RPMI7951 (cell line): ENCODE measurements at places on chromosomes 1 and 21.

DNA sequence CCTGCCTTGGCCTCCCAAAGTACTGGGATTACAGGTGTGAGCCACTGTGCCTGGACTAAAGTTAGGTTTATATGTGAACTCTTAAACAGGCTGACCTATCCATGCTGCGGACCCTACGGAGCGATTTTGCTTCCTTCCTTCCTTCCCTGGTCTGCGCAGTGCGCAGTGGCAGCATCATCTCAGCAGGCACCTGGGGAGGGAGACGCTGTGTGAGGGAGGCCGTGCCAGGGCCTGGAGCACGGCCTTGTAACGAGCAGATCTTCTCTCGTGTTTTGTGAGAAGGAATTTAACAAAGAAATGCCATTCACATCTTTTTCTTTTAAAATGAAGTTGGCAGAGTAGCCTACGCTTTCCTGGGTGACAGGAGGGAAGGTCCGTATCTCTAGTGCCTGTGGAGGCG lies 45.8 kb downstream of the PKNOX1 start:
- DNase-seq, result no peak

DNA sequence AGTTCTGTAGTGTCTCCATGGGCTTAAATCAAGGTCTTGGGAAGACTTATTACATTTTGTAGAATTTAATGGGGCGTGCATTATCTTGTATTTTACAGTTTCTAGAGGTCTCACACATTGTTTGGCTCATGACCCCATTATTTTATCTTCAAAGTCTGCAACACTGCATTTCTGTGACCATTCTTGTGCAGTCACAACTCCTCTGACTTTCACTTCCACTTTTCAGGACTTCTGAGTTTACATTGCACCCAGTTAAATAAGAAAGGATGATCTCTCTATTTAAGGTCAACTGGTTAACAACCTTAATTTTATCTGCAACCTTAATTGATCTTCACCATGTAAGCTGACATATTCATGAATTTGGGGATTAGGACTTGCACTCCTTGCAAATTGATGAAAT lies 1186.6 kb downstream of the MRPL39 start:
- no peak for DNase-seq

GRCh38 chr1:220318673-220319072 lies 46.4 kb upstream of the RAB3GAP2 start:
- no peak for DNase-seq

- no peak for DNase-seq
Measured at GRCh38 chr1:236334893-236335545, 53.3 kb upstream of the ERO1B start.

DNA sequence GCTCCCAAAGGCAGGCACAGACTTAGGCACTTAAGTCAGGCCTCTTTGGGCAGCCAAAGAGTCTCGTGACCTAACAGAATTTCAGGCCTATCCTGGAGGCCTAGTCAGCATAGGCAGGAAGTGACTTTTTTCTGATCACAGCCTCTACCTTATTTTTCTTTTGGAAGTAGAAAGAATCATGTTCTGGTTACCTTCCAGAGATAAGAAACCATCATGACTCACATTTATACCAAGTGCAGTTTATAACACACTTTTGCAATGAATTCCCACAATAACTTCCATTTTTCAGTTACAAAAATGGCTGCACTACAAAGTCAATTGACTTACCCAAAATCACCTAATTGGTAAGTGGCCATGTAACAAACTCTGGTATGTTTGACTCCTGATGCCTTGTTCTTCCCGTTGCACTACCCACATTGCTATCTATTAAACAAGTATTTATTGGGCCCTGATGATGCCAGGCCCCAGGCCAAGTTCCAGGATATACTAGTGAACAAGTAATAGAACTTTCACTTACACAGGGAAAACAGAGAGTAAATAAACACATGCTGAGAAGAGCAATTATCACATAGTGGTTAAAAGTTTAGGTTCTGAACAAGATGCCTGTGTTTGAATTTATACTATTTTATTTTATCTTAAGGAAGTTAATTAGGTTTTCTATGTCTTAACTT lies 74.3 kb downstream of the SH3GLB1 start:
- peak; percentile 58 for DNase-seq

DNA sequence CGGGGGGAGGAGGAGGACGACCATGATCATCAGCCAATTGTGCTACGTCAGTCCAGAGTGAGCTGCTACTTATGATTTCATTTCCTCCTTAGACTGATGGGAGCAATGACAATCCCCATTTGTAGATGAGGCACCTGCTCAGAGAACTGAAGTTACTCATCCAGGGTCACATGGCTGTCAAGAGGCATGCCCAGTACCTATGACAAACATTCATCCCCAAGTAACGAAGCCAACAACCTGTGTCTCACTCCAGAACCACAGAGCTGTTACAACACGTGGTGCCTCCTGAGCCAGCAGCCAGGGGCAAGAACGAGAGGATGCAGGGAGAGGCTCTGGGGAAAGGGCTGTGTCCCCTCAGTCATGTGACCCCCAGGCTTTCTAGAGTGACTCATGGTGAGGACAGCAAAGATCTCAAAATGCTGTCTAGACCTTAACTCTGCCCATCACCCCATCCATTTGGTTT lies 93.6 kb downstream of the SIM2 start:
- peak; percentile 54 for DNase-seq

GRCh38 chr21:45363921-45364467 lies 41.0 kb upstream of the COL18A1 start:
- peak; percentile 99 for DNase-seq

DNA sequence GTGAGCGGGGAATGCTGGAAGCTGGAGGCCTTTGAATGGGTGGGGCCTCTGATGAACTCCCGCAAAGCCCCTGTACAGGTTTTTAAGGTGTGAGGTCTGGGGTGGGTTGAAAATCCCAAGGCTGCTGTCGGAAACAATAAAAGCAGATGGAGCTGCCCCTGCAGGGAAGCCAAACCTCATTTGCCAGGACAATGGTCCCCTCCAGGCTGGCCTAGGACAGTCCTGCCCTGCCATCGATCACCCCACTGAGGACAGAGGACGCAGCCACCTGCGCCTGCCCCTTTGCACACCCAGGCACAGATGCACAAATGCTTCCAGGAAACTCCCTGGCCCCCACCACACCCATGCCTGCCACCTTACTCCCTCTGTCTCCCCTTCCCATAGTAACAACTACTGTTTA lies 4.4 kb downstream of the DRAXIN start:
- no peak for DNase-seq

DNA sequence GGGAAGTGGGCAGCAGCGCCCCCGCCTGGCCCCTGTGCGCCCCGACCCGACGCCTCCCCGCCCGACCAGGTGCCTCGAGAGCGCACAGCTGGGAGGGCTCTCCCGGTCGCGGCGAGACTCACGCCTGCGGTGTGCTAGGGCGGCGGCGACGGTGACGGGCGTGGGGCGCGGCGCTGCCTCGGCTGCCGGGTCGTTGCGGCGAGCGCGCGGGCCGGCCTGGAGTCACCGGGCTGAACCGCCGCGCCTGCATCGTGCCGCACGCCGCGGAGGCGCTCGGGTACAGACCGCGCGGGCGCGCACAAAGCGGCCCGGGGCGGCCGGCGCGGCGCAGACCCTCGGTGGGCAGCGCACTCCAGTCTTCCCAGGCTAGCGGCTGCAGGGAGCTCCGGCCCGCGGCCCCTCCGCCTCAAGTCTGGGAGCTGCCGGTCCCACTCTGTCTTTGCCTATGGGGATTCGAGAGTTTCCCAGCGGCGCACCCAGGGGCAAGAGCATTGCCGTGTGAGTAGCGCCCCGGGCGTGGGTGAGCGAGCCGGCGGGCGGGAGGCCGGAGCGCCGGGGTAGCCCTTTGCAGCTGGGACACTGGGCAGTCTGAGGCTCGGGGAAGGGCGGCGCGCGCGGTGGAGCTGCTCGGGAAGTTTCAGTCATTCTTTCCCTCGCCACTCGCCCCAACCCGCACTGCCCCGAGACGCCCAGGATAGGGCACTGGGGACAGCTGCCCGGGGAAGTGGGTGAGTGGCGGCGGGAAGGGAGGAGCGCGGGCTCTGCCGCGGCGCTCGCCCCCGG lies at the start of gene SLC35F3:
TSS of gene SLC35F3 (plus strand) at position 44 of the 783 bp plus-strand sequence.
- peak; percentile 57 for DNase-seq

DNA sequence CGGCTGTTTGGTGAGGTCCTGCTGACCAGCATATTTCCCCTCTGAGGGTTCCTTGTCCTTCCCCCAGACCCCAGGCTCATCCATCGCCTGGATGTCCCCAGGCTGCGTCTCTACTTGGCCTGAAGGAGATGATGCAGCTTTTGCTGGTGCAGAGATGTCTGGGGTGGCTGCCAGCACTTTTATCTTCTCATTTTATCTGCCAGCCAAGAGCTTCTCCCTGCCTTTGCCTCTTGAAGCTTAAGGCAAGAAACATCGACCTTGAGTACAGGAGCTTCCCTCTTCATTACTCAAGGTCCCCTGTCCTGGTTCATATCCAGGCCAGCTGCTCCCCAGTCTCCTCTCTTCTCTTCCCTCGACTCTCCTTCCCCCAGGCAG lies 9.2 kb upstream of the H6PD start:
- peak; percentile 79 for DNase-seq

DNA sequence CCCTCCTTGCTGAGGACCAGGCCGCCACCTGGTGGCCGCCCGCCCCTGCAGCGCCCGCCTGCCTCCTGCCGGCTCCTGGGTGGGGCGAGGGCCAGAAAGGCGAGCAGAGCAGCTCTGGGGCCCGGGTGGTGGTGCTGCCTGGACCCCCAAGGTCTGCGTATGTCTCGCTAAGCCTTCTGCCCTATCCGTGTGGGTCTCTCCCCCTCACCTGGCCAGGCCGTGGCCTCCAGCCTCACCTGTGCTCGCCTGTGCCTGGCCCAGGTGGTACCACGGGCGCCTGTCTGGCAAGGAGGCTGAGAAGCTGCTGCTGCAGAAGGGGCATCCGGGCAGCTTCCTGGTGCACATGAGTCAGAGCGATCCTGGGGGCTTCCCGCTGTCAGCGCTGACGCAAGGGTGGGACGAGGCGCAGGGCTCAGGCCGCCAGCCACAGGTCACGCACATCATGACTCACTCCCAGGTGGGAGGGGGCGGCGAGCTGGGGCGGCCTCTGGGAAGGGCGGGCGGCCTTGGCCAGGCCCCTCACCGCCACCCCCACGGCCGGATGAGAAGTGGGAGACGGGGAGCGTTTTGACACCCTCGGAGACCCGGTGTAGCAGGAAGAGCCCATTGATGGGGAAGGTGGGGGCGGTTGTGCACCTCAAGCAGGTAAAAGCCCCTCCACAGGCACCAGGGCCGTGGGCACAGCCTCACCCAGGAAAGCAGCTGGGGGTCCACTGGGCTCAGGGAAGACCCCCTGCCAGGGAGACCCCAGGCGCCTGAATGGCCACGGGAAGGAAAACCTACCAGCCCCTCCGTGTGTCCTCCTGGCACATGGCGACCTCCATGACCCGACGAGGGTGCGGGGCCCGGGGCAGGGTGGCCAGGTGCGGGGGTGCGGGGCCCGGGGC lies 9.9 kb downstream of the RNF223 start:
- DNase-seq, result peak; percentile 88

GRCh38 chr1:33161061-33161681 lies 20.7 kb downstream of the TRIM62 start:
- peak; percentile 31 for DNase-seq

GRCh38 chr1:197674286-197674685 lies 101.0 kb downstream of the DENND1B start:
- DNase-seq, result no peak

GRCh38 chr1:36168514-36168913 lies 12.6 kb downstream of the MAP7D1 start:
- DNase-seq, result no peak

DNA sequence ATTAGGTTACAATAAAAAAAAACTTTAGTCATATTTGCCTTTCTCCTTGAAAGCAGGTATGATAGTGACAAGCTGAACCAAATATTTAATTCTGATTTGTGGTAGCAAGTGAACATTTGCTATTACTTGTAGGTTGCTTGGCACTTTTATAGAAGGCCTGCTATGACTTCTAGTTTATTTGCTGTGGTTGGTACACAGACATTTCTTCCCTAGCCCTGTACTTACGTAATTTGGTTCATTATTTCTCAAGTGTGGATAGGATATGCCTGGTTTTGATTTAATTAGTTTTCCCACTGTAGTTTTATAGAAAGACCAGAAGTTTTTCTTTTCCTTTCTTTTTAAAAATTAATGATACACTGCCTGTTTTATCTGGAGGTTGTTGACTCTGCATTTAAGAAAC lies 55.9 kb downstream of the PPP2R5A start:
- no peak for DNase-seq

- DNase-seq, result no peak
Measured at GRCh38 chr1:2206813-2207487, 12.4 kb upstream of the FAAP20 start.

- DNase-seq, result no peak
Measured at GRCh38 chr1:94628499-94628843, 86.9 kb upstream of the F3 start.

GRCh38 chr1:20493839-20494608 lies 8.0 kb upstream of the CAMK2N1 start:
- DNase-seq, result peak; percentile 85

DNA sequence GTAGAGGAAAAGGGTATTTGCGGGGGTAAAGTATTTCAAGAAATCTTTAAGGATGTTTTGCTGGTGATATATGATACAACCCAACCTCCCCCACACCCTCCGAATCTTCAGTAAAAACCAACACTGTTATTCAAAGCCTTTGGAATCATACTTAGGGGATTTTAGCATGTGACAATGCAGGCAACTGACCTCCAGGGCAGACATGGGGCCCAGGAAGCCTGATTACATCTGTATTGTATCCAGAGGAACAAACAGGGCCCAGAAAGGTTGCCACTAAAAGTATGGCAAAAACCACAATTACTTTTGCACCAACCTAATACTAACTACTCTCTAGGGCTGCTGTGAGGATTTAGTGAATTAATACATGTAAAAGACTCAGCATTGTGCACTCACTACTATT lies 43.9 kb upstream of the CNN3 start:
- peak; percentile 84 for DNase-seq

GRCh38 chr1:183630748-183631147 lies 4.8 kb downstream of the ARPC5 start:
- peak; percentile 62 for DNase-seq

GRCh38 chr1:153627715-153628626 lies at the start of gene S100A1:
S100A1 (plus strand) TSS chr1:153628434; CDS start chr1:153630522, 2,088 bp downstream.
- no peak for DNase-seq

- no peak for DNase-seq
Measured at GRCh38 chr1:231954751-231955150, 328.2 kb downstream of the DISC1 start.

DNA sequence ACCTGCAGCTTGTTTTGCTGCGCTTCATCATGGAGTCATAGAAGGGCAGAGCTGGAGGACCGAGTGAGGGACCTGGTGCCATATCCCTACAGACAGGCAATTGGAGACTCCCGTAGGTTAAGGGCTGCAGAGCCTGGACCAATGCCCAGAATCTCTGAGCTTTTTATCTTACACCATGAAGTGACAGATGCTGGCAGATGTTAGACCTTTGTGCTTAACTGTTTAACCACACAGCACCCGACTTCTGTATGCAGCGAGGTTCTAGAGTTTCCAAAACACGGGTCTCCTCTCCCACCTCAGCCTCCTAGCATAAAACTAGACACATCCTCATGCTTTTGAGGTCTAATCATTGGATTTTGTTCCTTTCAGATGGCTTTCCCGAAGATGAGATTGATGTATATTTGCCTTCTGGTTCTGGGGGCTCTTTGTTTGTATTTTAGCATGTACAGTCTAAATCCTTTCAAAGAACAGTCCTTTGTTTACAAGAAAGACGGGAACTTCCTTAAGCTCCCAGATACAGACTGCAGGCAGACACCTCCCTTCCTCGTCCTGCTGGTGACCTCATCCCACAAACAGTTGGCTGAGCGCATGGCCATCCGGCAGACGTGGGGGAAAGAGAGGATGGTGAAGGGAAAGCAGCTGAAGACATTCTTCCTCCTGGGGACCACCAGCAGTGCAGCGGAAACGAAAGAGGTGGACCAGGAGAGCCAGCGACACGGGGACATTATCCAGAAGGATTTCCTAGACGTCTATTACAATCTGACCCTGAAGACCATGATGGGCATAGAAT lies 47.6 kb downstream of the B3GALT5 start:
- DNase-seq, result peak; percentile 85
